ENCODE measurements at places on chromosomes 4 and X.
A peak's percentile ranks its signal among the peaks of the same experiment; 100 is the strongest.

- DNase-seq = peak; percentile 5
Measured at GRCh38 chrX:40474205-40474626, 106.6 kb upstream of the ATP6AP2 start.

GRCh38 chrX:41825796-41826195, 97.6 kb downstream of the CASK start:
- DNase-seq = no peak

GRCh38 chrX:123188081-123188480, 4.0 kb downstream of the GRIA3 start:
- DNase-seq = peak; percentile 82

DNA sequence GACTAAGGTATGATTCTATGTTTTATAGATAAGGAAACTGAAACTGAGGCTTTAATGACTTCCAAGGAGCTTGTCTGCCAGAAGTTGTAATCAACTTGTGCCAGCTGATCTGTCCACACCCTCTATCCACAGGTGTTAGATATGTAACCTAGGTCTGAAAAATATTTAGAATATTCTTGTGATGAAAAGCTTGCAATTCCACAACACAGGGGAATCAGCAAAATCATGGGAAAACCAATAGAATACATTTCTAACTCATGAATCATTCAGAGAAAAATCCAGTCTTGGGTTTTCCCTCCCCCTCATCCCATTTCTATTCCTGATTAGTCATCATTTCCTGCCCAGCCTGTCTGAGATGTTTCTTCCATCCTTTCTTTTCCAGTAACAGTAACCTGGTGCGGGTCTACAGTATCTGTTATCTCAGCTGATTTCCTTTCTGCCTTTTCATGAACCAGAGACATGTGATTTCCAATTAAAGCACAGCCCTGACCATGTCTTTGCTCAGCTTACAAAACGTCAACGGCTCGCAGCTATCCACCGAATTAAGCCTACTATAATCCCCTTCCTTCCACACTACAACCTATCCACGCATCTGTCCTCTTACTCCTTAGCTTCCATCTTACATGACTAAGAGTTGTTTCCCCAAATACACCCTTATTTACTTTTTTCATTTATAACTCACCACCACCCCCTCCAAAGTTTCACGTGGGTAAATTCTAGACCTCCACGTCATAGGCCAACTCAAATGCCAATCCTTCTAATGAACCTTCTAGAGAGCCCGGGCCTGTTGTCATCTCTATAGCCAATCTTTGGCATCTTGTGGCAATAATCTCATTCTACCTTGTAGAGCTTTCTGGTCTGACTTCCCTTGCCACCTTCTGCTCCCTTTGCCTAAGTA, 961 bp upstream of the NOCT start:
- peak; percentile 95 for DNase-seq

DNA sequence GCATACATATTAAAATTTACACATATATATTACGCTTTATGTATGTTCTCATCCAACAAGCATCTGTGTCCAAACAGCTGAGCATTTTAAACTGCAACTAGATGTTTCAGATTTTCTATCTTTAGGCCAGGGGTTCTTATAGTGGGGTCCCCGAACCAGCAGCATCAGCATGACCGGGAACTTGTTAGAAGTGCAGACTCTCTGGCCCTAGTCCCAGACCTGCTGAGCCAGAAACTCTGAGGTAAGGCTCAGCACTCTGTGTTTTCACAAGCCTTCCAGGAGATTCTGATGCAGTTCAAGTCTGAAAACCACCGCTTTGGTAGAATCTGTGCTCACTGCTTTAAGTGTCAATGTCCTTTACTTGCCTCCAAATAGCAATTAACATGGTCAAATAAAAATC, 266.2 kb upstream of the CASK start:
- no peak for DNase-seq

- DNase-seq = no peak
Measured at GRCh38 chr4:163127621-163128020, 39.1 kb downstream of the NAF1 start.

GRCh38 chrX:102042372-102043325, 82.8 kb upstream of the TCEAL2 start:
- DNase-seq = peak; percentile 50

DNA sequence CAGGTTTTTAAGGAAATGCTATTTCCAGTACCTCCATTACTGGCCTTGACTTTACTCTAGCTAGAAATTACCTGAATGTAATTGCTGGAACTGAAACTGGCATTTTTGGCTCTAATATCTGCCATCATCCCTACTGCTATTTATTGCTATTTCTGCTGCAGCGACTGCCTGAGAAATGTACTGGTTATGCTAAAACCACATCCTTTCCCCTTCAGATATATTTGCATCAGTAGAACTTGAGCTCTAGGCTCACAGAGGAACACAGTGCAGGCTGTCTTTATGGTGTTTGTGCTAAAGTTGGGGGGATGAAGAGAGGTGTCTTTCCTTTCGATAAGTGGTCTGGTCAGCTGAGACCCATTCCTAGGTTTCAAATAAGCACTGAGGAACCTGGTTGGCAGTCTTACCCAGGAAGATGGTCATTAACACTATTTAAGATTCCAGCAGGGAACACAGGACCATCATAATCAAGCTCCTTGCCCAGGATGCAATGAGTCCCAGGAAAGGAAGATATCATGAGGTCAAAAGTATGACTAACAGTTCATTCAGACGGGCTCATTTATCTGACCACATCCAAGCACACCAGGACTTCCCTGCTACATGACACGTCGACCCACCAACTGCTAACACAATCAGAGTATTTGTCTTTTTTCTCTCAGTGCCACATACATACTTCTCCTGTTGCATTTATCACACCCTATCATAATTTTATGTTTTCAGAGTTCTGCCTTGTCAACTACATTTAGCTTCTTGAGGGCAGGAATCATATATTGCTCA, 137.4 kb downstream of the GABRA3 start:
- no peak for DNase-seq

- DNase-seq = no peak
Measured at GRCh38 chrX:21376636-21377035, 2.4 kb downstream of the CNKSR2 start.

- DNase-seq = no peak
Measured at GRCh38 chr4:8727546-8728510, 135.3 kb downstream of the CPZ start.

DNA sequence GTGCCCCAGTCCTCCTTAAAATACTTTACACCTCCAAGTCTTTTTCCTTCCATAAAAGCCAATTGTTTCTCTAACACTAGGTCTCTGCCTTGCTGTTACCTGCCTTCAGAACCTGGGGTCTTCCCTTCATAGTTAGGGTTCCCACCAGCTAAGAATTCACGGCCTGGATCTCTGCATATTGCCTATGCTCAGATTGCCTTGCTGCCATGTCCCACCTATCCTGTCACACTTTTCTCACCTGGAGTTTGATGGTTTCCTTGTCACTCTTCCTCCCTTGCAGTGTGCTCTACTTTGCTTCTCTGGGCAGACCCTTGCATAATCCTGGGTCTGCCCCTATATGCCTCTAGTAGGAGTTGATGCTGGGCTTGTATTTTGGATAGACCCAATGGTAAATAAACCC, 36.6 kb upstream of the TMPRSS11E start:
- DNase-seq = no peak

- no peak for DNase-seq
Measured at GRCh38 chr4:2077537-2078460, 18.7 kb downstream of the NAT8L start.

DNA sequence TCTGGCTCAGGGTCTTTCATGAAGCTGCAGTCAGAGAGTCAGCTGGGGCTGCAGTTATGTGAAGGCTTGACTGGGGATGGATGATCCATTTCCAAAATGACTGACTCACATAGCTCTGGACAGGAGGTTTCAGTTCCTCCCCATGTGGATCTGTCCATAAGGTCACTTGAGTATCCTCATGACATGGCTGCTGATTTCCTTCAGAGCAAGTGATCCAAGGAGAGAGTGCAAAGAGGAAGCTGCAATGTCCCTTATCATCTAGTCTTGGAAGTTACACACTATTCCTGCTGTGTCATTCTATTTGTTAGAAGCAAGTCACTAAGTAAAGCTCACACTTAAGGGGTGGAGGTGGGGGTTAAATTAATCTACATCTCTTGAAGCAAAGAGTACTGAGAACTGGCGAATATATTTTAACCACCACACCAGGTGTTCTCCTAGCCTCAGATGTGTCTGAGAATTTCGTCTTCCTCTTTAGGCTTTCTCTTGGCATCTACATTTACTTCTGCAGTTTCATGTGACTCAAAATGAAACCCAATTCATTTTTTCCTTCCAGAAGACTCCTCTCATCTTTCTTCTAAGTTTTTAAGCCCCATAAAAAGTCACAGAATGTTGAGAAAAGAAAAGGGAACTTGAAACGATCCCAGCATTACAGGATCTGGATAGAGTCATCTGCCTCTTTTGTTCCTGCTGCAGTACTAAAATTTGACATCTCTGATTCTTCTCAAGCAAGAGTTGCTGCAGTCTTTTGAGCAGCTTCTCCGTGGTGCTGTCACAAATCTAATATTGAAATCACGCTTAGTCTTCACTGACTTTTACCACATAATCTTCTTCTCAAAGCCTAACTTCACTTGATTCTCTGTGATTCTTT, 3.8 kb upstream of the GRPR start:
- no peak for DNase-seq

DNA sequence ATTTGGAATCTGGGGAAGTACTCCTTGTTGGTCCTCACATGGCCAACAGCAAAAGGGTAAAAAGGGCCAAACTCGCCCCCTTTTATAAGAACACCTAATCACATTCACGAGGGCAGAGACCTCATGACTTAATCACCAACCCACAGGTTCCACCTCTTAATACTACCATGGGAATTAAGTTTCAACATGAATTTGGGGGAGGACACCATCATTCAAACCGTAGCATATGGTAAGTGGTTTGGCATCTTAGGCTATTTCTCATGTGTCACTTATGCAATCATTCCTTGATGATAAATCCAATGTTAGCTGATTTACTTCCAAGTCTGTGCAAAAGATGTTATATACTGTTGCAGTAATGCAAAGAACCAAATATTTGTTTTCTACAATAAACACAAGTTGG, 302.9 kb upstream of the FAM241A start:
- peak; percentile 67 for DNase-seq

DNA sequence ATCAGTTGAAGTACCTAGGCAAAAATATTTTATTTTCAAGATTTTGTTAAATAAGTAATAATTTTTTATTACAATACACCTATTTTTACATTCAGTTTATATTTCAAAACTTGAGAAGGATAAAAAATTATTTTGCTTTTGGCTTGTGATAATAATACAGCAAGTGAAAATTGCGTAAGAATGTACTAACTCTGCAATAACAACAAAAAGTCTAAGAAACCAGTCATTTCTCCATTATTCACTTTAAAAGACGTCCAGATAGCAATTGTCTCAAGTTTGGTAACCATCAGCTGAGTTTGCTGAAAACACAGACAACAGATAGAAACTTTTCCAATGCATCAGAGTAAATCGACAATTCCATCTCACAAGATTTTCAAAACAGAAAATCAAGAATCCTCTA, 12.1 kb downstream of the CXCL8 start:
- no peak for DNase-seq

DNA sequence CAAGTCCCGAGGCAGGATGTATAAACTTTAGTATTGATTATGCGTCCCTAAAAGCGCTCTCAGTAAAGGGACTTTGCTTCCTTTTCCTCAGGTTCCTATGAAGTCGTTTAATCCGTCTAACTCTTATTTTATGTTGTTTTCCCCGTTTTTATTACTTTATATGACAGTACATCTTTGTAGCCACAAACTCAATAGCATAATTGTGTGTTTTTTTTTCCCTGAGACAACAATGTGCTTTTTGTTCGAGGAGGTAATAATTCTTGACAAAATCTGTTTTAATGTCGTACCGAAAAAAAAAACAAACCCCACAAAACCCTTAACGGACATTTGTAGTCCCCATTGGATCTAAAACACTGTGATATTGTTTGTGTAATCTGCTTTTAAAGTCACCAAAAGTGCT, 17.9 kb upstream of the PPP2R3B start:
- DNase-seq = no peak

- DNase-seq = peak; percentile 42
Measured at GRCh38 chrX:67725471-67725870, 181.7 kb downstream of the AR start.

- DNase-seq = no peak
Measured at GRCh38 chr4:39263895-39264294, 81.6 kb downstream of the WDR19 start.

GRCh38 chr4:125097729-125098128, 217.0 kb upstream of the FAT4 start:
- no peak for DNase-seq

- no peak for DNase-seq
Measured at GRCh38 chr4:22217480-22217879, 268.9 kb upstream of the KCNIP4 start.

GRCh38 chrX:57282568-57282967, 3.9 kb upstream of the FAAH2 start:
- no peak for DNase-seq

DNA sequence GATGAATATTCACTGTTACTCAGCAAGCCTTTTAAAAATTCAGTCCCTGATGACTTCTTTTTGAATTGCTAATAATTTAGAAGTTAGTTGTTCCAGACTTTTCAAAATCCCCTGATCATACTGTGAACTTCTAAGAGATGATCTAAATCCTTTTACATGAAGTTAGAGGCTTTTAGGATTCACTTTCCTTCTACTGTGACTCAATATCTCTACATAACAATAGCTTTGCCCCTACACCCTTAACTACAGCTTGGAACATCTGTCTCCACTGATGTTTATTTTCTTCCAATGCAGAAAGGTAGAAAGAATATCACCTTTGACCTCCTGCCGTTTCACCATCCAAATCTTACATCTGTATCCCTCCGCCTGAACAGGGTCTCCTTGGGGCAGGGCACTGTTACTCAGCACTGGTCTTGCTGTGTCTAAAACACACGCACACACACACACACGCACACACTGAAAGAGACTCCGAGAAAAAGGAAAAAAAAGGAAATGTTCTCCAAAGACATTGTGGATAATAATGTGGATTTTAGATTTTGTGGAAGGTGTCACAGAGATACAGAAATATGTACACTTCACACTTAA, 111.6 kb upstream of the GPRIN3 start:
- DNase-seq = no peak

DNA sequence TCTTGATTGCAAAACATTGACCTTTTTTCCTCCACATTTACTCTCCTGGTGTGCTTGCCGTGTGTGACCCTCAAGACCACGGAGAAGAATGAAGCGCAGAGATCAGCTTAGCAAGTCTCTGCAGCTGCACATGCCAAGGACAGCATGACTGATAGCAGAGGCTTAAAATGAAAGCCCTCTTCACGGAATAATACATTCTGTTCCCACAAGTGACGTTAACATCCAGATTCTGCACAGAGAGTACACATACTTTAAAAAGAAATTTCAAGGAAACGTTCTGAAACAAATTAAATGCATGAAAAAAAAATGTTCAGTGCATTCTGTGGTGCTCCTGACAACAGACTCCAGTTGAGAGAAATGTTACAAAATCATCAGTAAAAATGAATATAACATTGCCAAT, 60.9 kb downstream of the SLC7A11 start:
- DNase-seq = no peak

- DNase-seq = no peak
Measured at GRCh38 chrX:63985906-63986305, 200.9 kb upstream of the ARHGEF9 start.

DNA sequence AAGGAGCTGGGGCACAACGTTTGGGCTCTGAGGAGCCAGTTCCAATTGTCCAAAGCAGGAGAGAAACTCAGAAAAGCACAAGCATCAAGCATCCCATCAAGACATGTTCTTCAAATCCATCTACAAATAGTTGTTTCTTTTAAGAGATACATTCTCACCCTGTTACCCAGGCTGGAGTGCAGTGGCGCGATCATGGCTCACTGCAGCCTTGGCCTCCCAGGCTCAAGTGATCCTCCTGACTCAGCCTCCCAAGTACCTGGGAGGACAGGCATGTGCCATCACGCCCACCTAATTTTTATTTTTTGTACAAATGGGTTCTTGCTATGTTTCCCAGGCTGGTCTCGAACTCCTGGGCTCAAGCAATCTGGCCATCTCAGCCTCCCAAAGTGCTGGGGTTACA, 18.1 kb downstream of the NELFA start:
- no peak for DNase-seq

All from AG10803 (cell line).